ENCODE measurements at places on chromosomes 7 and 10.

DNA sequence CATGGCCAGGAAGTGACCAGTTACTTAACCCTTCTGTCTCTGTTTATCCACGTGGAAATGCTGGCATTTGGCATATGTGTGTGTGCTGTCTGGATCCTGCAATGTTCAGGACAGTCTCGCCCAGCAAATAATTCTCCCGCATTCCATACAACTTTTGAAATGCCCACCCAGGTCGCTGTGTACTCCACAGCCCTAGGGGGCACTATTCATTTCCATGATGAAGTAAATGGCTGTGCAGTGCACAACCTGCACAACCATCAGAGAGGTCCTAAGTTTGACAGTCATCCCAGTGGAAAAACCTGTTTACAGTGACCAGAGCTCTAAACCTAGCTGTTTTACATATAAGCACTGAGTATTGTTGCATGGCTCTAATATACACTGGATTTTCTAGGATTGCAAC, 38.1 kb downstream of the ZNF503 start:
- DNase-seq, result no peak

GRCh38 chr7:116367171-116367813, 132.2 kb upstream of the CAV2 start:
- DNase-seq, result no peak

DNA sequence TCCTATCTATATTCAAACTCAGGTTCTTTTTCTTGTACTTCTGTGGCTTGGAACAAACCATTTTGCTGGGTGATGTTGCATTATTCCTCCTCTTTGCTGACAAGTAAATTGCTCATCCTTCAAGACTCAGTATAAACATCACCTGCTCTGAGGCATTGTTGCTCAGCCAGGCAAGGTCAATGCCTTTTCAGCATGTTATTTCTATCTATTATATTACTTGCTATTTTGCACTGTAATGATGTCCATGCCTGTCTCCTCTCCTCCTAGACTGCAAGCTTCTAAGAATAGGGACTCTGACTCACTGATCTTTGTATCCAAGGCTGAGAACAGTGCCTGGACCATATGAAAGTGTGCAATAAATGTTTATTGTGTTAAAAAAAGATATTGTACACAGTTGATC, 293.8 kb downstream of the RNLS start:
- no peak for DNase-seq

GRCh38 chr7:81299711-81300110, 380.9 kb upstream of the SEMA3C start:
- DNase-seq, result no peak

GRCh38 chr10:131160219-131160875, 151.2 kb downstream of the TCERG1L start:
- no peak for DNase-seq

- DNase-seq, result no peak
Measured at GRCh38 chr7:51660516-51660915, 343.9 kb upstream of the COBL start.

DNA sequence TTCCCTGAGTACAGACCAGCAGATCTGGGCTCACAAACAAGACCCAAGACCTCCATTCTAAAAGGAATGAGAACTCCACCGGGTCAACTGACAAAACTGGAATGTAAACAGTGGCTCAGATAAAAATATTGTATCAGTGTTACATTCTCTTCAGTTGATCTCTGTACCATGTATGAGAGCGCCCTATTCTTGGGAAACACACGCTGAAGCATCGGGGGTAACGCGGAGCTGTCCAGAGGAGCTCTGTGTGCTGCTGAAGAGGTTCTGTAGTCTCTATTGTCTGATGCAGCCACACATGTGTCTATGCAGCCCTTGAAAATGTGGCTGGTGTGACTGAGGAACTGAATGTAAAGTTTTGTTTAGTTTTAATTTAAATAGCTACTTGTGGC, 39.7 kb downstream of the HIPK2 start:
- DNase-seq, result no peak

DNA sequence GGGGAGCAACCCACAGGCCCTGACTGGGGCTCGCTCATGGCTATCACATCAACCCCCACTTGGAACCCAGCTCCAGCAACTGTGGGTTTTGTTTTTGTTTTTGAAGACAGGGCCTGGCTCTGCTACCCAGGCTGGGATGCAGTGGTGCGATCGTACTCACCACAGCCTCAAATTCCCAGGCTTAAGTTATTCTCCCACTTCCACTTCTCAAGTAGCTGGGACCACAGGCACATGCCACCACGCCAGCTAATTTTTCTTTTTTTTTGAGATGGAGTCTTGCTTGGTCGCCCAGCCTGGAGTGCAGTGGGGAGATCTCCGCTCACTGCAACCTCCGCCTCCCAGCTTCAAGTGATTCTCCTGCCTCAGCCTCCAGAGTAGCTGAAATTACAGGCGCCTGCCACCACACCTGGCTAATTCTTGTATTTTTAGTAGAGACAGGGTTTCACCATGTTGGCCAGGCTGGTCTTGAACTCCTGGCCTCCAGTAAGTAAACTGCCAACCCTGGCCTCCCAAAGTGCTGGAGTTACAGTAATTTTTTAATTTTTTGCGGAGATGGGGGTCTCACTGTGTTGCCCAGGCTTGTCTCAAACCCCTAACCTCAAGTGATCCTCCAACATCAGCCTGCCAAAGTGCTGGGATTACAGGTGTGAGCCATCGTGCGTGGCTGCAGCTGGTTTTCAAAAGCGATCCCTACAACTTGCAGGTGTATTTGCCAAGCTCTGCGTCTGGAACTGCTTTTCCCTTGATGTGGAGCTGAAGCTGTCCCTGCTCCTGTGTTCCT, 228.7 kb downstream of the SKIDA1 start:
- DNase-seq, result no peak

DNA sequence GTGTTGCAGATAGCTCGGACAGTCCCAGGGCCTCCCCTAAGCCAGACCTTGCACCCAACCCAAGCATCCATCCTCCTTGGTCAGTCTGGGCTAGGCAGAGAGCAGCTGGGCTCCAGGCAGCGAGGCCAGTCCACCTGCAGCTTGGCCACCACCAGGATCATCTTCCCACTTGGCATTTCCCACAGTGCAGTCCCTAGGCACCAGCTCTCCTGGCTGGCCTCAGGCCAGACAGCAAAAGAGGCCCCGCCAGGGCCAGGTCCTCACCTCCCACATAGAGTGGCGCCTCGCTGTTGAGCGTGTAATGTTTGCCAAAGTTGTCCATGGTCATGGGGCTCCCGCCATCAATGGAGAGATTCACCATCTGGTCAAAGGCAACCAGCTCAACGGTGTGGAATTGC, 171.7 kb downstream of the LCOR start:
- no peak for DNase-seq

GRCh38 chr10:19704544-19704943, 111.7 kb upstream of the PLXDC2 start:
- DNase-seq, result no peak

Data from activated CD4-positive, alpha-beta T cell treated with anti-CD3 and anti-CD28 coated beads, Interleukin-10, Interleukin-2, amounts not matched to agents 100 ng/mL and 50 ng/mL, durations not matched to agents 16 hours and 8 hours (primary cell).